ENCODE measurements at places on chromosomes 1 and 21. TPM values are rescaled to one million over a fixed set of nuclear protein-coding genes. Genes with fewer than 3 reads are reported as not detected.

DNA sequence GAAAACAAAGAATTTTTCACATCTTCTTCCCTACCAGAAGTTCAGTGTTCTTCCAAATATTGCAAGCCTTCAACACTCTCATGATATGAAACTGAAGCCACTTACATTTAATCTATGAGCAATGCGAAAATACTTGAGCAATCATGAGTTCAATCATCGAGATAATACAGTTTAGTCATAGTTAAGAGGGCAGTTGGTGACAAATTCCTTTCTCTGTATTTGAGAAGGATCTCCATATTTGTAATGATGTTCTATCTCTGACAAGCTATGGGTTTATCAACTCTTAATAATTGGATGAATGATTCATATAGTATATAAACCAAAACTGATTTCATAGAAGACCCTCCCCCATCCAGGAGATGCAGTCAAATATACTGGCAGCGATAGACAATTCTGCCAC lies 29.7 kb upstream of the PYHIN1 start:
- no peak for DNase-seq

- DNase-seq, result no peak
Measured at GRCh38 chr1:5562769-5563168, 429.5 kb downstream of the NPHP4 start.

Gene HPDL
- not detected for total RNA-seq

Gene CADM3
- 1.0 TPM for total RNA-seq

GRCh38 chr1:9890224-9890731 lies 19.8 kb downstream of the CTNNBIP1 start:
- DNase-seq, result no peak

DNA sequence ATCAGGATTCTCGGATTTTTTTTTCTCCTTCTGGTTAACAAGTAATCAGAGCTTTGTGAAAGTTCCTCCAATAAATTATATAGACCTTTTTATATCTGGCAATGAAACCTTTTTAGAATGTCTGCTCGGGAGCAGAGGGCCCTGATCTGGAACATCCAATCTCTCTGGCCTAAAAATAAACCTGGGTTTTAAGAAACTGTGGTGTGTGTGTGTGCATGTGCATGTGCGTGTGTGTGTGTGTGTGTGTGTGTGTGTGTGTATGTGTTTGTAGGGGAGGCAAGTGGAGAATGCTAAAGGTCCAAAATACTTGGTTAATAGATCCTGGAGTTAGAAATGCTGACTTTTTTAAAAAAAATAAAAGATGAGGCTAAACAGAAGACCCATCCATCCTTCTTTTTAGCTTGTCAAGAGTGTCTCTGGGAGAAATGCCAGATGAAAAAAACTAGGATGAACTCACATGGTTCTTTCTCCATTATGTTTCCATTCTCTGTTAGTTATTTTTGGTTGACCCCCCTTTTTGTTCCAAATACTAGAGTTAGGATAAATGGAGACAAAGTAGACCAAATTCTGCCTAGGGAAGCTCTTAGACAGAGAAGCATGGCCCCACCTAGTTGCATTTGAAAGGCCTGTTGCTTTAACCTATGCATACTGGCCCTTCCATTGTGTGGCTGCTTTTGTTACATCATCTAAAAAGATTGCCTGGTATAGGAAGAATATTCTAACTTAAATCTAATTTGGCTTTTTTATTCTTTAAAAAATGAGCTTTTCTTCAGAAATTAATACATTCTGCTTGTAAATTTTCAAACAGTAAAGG lies 175.9 kb downstream of the PAPPA2 start:
- DNase-seq, result no peak

- DNase-seq, result no peak
Measured at GRCh38 chr1:51858892-51859291, 19.6 kb downstream of the NRDC start.

GRCh38 chr1:107457989-107458388 lies 317.1 kb downstream of the NTNG1 start:
- DNase-seq, result no peak

DNA sequence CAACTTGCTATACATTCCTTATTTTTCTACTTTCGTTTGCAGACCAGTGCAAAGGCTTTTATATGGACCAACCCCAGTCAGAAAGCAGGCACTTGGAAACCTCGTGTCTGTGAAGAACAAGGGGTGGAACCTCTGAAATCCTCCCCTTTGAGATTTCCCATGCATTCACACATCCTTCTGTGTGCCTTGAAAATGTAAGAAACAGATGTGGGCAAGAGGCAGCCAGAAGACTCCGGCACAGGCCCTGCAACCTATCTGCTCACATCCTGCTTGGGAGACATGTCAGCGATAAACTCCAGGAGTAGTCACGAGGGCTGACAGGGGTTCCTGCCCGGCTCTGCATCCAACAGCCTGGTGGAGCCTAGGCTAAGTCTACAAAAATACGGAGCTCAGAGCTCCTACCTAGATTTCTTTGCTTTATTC lies 42.5 kb downstream of the ETS2 start:
- DNase-seq, result no peak

GRCh38 chr1:244450597-244451538 lies 841 bp downstream of the ADSS2 start:
- peak; percentile 82 for DNase-seq

DNA sequence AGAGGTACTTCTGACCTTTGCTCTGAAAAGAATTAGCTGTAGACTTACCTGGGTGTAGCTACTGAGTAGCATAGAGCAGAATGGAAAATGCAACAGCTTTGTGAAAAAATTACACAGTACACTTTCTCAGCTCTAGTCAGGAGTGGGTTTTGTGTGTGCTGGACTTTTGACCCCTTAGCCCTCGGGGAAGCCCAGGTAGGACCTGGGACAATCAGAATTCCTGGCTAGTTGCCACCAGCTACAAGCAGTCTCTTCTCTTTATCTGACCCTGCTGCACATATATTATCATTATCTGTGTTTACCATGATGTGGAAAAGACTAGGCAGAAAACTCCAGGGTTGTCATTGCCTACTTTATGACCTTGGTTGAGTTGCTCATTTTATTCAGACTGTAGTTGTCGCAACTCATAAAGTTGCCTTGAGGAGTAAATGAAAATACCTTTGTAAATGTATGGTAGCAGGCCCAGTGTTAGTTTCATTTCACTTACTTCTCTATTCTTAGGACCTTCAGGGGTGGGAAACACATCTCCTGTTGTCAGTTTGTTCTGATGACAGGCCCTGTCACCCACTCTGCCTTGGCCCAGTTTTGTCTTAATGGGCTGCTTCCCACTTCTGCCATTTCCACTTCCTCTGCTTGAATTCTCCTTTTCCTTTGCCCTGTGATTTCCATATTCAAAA lies 5.4 kb downstream of the NEK7 start:
- no peak for DNase-seq

DNA sequence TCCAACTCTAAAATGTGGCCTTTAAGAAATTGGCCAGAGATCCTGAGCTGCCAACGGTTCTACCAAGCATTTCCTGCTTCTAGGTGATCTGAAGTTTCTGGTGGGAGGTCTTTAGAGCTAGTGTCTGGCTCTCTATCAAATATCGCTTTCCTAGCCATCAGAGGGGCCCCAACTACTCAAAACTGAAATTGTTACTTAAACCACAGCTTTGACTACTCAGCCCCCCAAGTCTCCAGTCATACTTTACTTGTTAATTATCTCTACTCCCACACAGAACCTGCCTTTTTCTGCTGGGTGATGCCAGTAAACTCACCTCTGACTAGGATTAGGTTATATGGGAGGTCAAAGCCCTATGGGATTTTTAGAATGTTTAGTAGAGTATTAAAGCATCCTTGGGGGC lies 95.1 kb downstream of the FASLG start:
- DNase-seq, result no peak

Gene LRRC39
- total RNA-seq, result 90.7 TPM

- DNase-seq, result no peak
Measured at GRCh38 chr1:97780884-97781283, 139.9 kb downstream of the DPYD start.

GRCh38 chr21:32803651-32804050 lies 32.1 kb upstream of the PAXBP1 start:
- no peak for DNase-seq

GRCh38 chr1:91781371-91781825 lies 104.6 kb downstream of the TGFBR3 start:
- DNase-seq, result no peak

GRCh38 chr1:214281720-214282629 lies 1.0 kb downstream of the SMYD2 start:
- no peak for DNase-seq

Gene ANKRD34A
- total RNA-seq, result 2.9 TPM

- no peak for DNase-seq
Measured at GRCh38 chr1:110513511-110513910, 5.5 kb downstream of the KCNA10 start.

DNA sequence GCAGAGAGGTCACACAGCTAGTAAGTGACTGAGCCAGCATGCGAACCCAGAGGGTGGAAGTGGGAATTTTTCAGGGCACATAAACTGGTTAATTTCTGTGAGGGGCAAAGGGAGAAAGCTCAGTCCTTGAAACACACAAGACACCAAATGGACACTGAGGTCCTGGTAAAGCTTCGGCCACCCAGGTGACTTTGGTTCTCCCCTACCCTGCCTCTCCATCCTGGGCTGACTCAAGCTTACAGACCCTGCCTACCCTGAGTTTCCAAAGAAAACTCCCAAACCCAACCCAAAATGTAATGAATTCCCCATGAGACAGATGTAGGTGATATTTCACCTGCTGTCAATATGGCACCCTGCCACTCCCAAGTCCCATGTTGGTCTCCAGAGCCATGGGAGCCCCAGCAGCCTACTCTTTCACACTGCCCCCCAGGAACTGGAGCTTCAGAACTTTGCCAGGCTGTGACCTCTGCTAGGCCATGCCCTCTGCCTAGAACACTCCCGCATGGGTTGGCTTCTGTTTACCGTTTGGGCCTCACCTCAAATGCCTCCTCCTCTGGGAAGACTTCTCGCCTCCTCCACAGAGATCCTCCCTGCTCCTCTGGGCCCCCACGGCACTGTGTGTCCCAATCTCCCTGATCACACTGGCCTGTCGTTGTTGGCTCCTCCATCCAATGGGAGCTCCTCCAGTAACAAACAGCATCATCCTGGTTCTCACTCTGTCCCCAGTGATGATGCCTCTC lies 3.7 kb upstream of the LRP8 start:
- DNase-seq, result peak; percentile 62

Gene PLEKHO1
- total RNA-seq, result 88.8 TPM

DNA sequence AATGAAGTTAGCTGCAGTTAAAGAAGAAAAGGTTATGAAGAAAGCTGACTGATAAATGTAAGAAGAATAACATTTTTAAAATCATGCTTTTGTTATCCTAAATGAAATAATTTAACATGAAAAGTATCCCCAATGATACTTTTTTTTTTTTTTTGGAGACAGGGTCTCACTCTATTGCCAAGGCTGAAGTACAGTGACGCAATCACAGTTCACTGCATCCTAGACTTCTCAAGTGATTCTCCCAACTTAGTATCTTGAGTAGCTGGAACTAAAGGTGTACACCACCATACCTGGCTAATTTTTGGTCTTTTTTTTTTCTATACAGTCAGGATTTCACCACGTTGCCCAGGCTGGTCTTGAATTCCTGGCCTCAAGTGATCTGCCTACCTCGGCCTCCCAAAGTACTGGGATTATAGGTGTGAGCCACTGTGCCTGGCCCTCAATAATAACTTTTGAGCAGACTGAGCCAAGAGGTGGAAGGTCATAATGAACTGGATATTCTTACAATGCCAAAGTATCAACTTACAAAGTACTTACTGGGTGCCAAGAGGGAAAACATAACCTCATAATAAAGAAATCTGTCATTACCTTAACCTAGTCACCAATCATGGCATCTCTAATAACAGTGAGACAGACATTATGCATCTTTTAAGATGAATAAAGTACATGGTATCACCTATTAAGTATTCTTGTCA lies 94.5 kb downstream of the EVI5 start:
- DNase-seq, result no peak

GRCh38 chr1:240401731-240402130 lies 210.2 kb downstream of the GREM2 start:
- no peak for DNase-seq

GRCh38 chr1:20698195-20698910 lies 19.5 kb downstream of the KIF17 start:
- no peak for DNase-seq

Gene DYNLT4
- total RNA-seq, result not detected

GRCh38 chr1:69073176-69073575 lies 494.5 kb upstream of the LRRC7 start:
- DNase-seq, result no peak

- no peak for DNase-seq
Measured at GRCh38 chr1:108717774-108718316, 5.1 kb downstream of the FNDC7 start.

Gene PTGFR
- total RNA-seq, result 2.0 TPM

Gene SPRR1B
- not detected for total RNA-seq

Gene HES5
- 2.0 TPM for total RNA-seq

Gene SPRR2A
- total RNA-seq, result not detected

Gene ATP1A2
- total RNA-seq, result 147 TPM

Gene CA6
- total RNA-seq, result not detected

GRCh38 chr1:221392453-221392852 lies 349.4 kb downstream of the DUSP10 start:
- no peak for DNase-seq

GRCh38 chr1:208604295-208604694 lies 360.1 kb upstream of the PLXNA2 start:
- DNase-seq, result no peak

Gene KISS1
- not detected for total RNA-seq

Gene PAFAH2
- 18.5 TPM for total RNA-seq

GRCh38 chr1:183742355-183742754 lies 62.6 kb upstream of the RGL1 start:
- no peak for DNase-seq

Gene RBP7
- total RNA-seq, result 7.4 TPM

Gene RSPH1
- not detected for total RNA-seq

Measured in cardiac septum (tissue), 1 donor.